ENCODE measurements at places on chromosomes 1 and 21.

GRCh38 chr1:87906078-87906477 is 577.4 kb downstream of the LMO4 start:
- no peak for DNase-seq

DNA sequence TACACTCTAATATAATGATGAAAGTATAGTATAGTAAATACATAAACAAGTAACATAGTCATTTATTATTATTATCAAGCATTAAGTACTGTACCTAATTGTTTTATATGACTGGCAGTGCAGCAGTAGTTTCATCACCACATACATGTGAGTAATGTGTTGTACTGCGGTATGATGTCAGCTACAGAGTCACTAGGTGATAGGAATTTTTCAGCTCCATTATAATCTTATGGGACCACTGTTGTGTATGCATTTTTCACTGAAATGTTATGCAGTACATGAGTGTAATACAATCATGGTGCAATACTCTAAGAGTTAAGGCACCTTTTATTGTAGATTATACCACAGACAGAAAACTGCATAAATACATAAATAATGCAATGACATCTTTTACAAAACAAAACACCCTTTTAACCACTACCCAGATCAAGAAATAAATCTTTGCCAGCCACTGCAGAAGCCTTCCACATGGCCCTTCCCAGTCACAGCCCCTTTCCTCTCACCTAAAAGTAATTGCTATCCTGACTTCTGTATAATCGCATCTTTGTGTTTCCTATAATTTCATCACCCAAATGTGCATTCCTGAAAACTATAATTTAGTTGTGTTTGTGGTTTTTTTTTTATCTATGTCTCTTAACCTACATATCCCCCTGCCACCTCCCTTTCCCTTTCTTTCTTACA is 16.3 kb downstream of the ABCD3 start:
- no peak for DNase-seq

DNA sequence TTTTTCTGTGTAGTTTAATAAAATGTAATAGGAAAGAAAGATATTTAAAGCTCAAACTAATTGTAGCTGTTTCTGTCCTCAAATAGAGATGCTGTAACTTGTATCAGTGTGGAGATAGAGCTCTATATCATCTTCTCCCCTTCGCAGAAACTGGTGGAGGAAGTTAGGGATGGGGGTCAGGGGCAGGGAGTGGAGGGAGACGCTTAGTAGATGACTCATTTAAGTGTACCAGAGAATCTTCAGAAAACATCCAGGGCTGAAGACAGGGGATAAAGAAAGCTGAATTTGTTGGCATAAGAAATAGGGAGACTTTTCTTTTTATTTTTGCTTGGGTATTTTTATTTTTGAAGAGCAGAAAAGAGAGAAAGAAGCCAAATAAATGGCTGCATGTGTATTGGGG is 282.6 kb upstream of the DPYD start:
- DNase-seq = no peak

GRCh38 chr1:12102066-12102465 is 39.0 kb downstream of the TNFRSF8 start:
- DNase-seq = no peak

GRCh38 chr1:200153277-200154055 is 126.0 kb downstream of the NR5A2 start:
- peak; percentile 55 for DNase-seq

GRCh38 chr1:47565092-47565491 is 127.2 kb downstream of the FOXD2 start:
- DNase-seq = no peak

DNA sequence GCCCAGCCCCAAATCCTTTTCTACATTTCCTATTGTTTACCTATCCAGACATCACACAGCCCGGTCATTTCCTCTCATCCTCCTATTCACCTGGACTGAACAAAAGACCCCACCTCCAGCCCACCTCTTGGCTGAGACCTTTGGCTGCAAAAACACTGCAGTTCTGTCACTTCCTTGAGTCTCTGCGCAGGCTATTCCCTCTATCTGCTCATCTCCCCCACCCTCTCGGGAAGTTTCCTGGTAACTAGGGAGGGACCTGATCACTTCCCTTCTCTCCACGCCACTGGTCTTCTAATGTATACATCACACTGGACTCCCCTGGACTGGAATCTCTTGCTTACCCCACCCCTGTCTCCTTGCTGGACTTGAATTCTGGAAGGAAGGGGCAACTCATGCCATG is 5.3 kb downstream of the HTR1D start:
- no peak for DNase-seq

- DNase-seq = no peak
Measured at GRCh38 chr1:51768971-51769588, 109.4 kb downstream of the NRDC start.

DNA sequence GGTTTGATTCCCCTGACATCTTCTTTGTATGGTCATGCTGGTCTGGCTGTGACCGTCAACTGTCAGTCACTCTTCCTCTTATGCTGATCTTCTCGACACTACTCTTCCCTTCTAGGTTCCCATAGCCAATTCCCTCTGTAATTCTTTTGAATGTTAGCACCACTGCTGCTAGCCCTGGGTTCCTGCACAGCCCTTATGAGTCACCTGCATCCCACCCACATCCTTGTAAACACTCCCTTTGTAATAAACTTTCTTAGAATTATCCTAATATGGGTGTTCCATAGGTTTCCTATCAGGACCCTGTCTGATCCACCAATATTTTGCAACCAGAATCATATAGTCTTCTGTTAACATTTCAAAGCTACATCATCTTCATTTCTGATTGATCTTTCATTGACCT is 37.1 kb downstream of the JUN start:
- DNase-seq = no peak

DNA sequence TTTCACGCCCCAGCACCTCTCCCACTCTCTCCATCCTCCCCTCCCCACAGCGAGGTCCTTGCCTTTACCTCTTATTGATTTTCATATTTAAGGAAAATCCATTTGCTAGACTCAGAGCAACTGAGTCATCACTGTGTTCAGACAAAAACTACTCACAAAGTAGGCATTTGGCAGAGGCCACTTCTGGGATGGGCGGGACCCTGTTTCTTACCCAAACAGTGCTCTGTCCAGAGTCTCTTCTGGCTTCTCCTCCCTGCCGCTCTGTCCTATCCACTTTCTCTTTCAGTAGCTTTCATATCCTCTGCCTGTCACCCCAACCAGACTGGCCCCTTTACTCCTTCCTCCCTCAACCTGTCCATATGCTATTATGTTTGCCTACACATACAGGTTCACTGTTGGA is 2.4 kb upstream of the NAV1 start:
- DNase-seq = no peak
